ENCODE measurements at places on chromosomes 3 and 15.

- peak; percentile 45 for DNase-seq
Measured at GRCh38 chr3:187742351-187743171, 2.7 kb downstream of the BCL6 start.

DNA sequence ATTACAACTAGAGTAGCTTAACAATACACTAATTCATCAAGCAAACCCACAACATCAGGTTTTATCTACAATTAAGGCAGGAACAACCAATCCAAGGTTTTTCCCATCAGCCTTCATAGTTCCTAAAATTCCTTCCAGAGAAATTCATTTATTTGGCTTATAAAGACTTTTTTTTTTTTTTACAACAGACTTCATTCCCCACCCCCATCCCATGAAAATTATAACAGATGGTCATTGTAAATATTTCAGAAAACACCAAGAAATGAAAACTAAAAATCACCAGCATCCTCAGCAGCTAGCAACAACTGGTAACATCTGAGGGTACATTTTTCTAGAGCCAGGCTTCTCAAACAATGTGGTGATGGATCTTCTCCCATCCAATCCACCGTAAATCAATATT is 11.0 kb downstream of the SH3BP5 start:
- DNase-seq, result no peak

- no peak for DNase-seq
Measured at GRCh38 chr3:140834266-140835037, 107.2 kb upstream of the SLC25A36 start.

DNA sequence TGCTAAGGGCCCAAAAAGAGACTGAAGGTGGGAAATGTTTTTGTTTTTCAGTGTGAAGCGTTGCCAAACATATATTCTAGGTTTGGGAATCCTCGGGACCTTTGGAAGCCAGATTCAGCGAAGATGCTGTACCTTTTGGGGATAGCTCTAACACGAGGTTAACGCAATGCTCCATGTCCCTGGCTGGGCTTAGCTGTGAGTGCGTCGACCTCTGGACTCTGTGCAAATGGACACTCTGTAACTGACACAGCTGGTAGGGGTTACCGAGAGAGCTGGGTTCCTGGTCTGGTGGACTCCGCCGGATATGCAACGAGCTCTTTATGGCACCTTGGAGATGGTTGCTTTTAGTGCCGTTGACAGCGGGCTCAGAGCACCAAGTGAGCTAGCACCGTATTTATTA is 724 bp upstream of the SH3GL3 start:
- DNase-seq, result no peak

DNA sequence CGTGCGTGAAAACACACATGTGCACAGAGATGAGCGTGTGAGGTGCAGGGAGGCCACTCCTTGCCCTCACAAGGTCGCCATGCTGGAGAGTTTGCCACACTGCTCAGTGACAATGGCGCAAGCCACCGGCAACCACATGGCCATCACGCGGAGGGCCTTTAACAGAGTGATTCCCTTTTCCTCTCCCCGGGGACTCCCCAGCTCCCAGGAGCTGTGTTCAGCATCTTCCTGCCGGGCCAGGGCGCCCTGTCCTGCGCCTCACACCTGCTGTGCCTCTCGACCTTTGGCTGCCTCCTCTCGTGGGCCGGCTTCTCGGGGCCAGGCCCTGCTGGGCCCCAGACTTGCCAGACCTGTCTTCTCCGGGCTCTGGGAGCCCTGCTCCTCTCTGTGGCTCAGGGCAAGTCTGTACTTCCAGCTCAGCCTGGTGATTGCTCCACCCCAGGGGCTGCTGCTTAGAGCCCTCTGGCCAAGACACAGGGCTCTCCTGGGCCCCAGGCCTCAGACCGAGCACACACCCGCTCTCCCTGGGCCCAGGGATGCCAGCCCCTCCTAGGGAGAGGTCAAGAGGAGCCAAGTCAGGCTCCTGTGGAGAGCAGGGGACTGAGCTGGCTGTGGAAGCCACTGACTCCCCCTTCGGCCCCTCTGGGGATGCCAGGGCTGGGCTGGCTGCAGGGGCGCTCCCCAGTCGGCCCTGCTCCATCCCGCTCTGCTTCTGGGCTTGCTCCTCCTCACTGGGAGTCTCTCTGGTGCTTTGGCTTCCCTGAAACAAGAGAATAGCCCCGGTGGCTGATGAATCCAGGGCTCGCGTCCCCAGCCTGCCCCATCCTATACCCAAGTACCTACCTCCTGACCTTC is 5.6 kb downstream of the CCDC9B start:
- peak; percentile 64 for DNase-seq

GRCh38 chr3:106294121-106294520 is 425.3 kb upstream of the CBLB start:
- no peak for DNase-seq

- DNase-seq, result peak; percentile 49
Measured at GRCh38 chr3:153768561-153769469, 352.4 kb upstream of the ARHGEF26 start.

DNA sequence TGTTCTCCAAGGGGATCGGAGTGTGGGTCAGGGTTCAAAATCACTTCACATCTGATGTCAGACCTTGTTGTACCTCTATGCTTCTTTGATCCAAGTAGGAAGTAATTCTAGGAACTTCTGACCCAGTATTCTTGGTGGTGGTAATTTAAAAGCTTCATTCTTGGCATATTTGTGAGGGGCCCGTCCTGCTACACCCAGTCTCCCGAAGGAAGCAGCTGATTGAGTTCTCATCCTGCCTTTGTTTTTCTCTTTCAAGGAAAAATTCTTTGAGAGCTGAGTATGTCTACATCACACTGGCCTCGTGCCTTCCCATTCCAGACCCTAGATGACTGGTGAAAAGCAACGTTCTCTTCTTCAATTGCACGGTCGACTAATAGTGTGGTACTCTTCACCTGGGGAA is 234.4 kb upstream of the TPRG1 start:
- peak; percentile 43 for DNase-seq

DNA sequence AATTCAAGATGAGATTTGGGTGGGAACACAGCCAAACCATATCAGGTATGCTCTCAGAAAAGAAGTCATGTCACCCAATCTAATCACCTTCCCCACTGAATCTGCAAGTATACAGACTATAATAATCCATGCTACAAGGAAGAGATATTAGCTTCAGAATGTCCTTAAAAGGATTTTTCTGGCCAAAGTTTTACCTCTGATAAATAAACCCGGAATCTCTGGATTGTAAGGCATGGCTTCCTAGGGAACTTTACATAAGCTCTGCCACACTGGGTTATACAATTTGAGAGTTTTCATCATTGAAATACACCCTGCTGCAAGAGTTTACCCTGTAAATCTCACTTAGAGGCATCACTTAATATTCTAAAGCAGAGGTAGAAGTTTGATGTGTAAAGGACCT is 330.5 kb upstream of the KCNMB2 start:
- no peak for DNase-seq

- DNase-seq, result no peak
Measured at GRCh38 chr3:32076566-32076965, 29.9 kb upstream of the GPD1L start.

DNA sequence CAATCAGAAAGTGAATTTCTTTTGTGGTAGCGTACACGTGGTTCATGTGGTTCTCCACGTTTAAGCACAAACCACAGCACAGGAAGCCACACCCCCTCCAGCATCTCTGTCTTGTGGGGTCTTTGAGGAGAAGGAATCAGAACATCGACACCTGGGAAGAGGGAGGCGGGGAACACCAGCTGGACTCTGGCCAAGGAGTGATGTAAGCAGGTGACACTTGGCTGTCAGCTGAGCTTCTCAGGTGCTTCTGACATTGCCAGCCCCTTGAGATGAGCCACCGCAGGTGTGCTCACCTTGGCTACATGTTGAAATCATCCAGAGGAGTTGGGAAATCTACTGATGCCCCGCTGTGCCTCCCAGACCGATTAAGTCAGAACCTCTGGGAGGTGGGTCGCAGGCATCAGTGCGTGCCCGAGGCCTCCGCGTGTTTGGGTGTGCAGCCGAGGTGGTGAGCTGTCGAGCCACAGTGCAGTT is 85.0 kb downstream of the FAM81A start:
- DNase-seq, result no peak

DNA sequence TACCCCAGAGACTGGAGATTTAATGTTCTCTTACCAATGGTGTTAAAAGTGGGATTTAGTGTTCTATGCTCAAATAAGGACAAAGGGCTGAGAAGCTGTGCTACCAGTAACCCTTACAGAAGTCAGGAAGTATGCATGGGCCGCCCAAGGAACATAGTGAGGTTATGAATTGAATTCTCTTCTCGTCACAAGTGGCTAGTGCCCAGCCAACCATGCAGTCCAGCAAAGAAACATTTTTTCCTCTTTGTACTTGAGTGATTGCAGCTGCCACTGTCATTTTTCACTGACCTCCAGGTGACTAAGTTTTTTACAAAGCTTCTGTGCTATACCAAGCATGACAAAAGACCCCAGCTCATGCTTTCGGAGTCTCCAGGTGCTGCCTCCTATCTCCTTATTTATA is 110.6 kb upstream of the DCBLD2 start:
- no peak for DNase-seq

DNA sequence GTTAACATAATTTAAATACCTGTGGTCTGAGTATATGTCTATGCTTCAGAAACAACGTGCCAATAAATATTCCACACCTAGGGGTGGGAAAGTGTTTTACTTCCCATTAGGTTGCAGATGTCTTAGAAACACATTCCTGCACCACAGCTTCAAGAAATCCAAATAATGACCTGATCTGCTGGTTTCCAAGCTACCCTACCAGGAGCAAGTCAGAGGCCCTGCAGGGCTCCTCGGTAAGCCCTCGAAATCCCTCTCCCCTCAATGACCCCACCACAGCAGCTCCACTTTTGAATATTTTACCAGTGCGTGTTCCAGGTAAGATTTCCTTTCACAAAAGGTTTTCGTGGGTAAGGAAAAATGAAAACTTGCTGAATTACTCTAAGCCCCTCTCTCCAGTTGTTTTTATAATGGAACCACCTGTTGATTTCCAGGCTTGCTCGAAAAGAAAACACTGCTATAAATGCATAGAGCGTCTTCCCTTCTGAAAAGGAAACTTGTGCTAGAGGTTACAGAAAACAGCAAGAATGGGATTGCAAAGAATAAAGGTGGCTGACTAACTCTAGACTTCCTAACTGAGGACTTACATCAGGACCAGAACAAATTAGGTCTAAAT is 12.6 kb downstream of the IL12A start:
- peak; percentile 17 for DNase-seq

DNA sequence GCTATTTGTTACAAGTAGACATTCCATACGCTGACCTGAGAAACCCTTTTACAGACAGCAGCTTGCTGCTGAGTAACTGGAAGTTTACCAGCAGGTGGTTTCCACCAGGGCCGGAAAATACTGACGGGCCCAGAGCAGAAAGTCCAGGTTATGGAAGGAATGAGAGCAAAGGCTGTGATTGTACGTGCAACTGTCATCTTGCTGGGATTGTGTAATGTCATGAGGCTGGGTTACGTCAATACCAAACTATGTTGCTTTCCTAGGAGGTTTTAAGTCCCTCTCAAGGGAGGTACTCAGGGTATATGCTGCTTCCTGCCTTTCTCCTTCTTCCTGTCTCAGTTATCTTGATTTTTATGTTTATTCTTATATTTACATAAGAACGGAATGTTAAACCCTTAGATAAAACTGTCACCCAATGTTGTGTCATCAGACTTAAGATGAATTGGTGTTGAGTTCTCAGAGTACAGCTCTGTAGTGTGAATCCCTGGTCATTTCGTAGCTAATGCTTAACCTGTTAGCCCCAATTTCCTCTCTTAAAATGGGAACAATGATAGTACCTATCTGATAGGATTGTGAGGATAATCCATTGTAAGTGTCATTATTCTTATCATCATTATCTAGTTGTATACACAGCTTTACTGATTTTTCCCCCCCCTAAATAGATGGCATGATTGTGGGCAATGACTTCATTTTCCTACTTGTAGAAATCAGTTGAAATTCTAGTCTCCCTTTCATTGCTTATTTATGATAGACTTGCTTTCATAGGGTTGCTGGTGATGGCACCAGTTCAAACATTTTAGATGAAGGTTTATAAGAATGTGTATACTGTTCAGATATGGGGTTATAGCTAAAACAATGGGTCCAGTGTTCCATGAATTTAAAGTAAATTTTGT is 101.4 kb downstream of the FNDC3B start:
- DNase-seq, result no peak

- DNase-seq, result no peak
Measured at GRCh38 chr15:53324061-53324460, 435.4 kb downstream of the WDR72 start.

GRCh38 chr15:66039117-66039871 is 170.0 kb downstream of the RAB11A start:
- DNase-seq, result peak; percentile 81

DNA sequence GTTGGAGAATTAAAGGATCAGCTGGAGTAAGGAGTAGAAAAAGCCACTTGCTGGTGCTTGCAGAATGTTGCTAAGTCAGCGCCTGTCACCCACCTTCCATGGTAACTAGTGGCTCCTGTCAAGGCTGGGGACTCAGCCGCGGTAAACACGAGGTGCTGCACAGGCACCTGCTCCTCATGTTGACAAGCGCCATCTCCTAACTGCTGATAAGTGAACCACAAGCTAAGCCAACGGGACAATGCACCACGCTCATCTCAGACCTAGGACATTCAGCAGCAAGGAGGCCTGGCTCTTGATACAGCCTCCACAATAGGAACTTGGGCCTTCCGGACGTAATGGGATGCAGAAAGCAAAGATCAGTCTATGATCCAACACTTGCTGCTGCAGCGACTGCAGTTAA is 264.4 kb downstream of the OCA2 start:
- DNase-seq, result no peak

GRCh38 chr3:6921066-6921465 is 60.2 kb downstream of the GRM7 start:
- DNase-seq, result no peak

DNA sequence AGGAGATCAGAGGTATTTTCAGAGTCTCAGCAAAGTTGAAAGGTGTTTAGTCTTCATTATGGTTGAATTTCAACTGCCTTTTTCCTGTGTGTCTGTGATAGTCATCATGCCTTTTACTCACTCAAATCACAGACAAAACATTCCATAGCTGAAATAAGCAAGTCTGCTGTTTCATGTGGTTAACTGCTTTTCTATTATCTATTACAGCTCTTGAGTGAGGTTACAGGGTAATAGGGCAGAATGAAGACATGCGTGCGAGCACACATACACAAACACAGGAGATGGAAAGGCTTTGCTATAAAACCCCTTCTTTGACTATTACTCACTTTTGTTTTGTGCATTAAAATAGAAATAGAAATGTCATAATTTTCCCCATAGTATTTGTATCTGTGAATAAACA is 192.6 kb upstream of the RARB start:
- no peak for DNase-seq

- no peak for DNase-seq
Measured at GRCh38 chr3:15844889-15845288, 47.1 kb upstream of the ANKRD28 start.

DNA sequence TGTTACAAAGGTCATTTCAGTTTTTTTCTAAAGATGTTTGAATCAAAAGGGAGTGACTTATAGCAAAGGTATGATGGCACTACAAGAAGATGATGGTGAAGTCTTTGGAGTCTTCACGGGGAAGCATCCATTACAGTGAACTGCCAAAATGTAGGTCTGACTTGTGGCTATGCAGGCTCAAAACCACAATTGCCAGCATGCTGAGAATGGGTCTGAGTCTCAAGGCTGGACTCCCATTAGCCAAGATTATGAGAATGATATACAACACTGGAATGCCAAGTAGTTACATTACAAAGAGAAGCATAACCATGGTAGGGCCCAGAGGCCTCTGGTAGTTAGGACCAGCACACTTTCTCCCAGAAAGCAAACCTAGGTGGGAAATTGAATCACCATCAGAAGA is 194.2 kb downstream of the MTHFS start:
- DNase-seq, result no peak

- DNase-seq, result no peak
Measured at GRCh38 chr3:53941184-53941583, 49.5 kb upstream of the SELENOK start.

Data from H7 (cell line).